ENCODE measurements at places on chromosomes 7 and 10. TPM values are rescaled to one million over a fixed set of nuclear protein-coding genes. Genes with fewer than 3 reads are reported as not detected.

- no peaks in the 10 kb centered on the region for H3K27me3 ChIP-seq
- H3K4me1 ChIP-seq = no peaks in the 10 kb centered on the region
- DNase-seq = no peak
- H3K27ac ChIP-seq = no peak overlapping the region
- no peaks in the 10 kb centered on the region for H3K36me3 ChIP-seq
Observed at GRCh38 chr10:23474081-23474480, 35.2 kb downstream of the OTUD1 start.

- H3K36me3 ChIP-seq = no peaks in the 10 kb centered on the region
- H3K4me3 ChIP-seq = no peak overlapping the region
- no peaks in the 10 kb centered on the region for H3K27me3 ChIP-seq
- no peak for DNase-seq
- H3K4me1 ChIP-seq = peaks cover 23% of the 10 kb centered on the region
Observed at GRCh38 chr10:61166489-61166888, 222.5 kb upstream of the RHOBTB1 start.

Gene TES
- 215 TPM for total RNA-seq

Gene LDB3
- 63.8 TPM for total RNA-seq

GRCh38 chr7:7607010-7607409 lies 33.5 kb upstream of the UMAD1 start:
- H3K4me3 ChIP-seq = no peak overlapping the region
- H3K36me3 ChIP-seq = peaks cover 4% of the 10 kb centered on the region
- no peaks in the 10 kb centered on the region for H3K27me3 ChIP-seq

- no peak overlapping the region for H3K27ac ChIP-seq
- no peaks in the 10 kb centered on the region for H3K27me3 ChIP-seq
- no peak for DNase-seq
- H3K4me1 ChIP-seq = no peaks in the 10 kb centered on the region
Observed at GRCh38 chr7:4998910-4999309, 39.9 kb upstream of the MMD2 start.

DNA sequence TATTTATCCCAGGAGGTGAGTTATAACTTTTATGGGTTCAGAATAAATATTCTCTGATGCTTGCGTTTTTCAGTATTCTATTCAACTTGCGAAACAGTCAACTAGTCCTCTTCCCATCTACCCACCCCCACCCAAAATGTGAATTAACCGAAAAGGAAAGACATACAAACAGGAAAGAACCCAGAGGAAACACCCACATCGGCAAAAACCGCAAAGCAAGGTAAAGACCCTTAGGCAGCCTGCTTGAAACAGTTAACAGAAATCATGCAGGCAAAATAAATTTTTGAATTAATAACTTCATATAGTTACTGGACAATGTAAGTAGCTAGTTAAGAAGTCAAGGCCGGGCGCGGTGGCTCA lies 5.4 kb downstream of the ZC3HAV1 start:
- no peak overlapping the region for H3K27ac ChIP-seq
- H3K4me1 ChIP-seq = peaks cover 28% of the 10 kb centered on the region
- no peaks in the 10 kb centered on the region for H3K36me3 ChIP-seq
- no peak for DNase-seq

DNA sequence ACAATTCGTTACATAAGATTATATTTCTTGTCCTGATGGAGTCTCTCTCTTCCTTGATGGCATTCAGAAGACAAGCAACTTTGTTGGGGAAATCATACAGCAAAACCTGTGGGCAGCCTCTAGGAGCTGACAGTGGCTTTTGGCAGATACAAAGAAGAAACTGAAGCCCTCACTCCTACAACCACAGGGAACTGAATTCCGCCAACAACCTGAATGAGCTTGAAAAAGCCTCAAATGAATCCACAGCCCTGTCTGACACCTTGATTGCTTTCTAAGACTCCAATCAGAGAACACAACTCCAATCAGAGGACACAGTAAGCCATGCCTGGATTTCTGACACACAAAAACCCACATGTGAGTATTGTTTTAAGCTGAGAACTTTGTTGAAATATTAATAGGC lies 576.8 kb upstream of the LRRTM3 start:
- no peaks in the 10 kb centered on the region for H3K4me1 ChIP-seq
- H3K27me3 ChIP-seq = no peaks in the 10 kb centered on the region
- no peak for DNase-seq
- no peak overlapping the region for H3K27ac ChIP-seq

GRCh38 chr7:101922631-101923601 lies 105.5 kb downstream of the CUX1 start:
- H3K4me3 ChIP-seq = peak overlapping the region; percentile 69
- peaks cover 26% of the 10 kb centered on the region for H3K4me1 ChIP-seq
- DNase-seq = no peak
